ENCODE measurements at places on chromosomes 5 and 9. TPM values are rescaled to one million over a fixed set of nuclear protein-coding genes. Genes with fewer than 3 reads are reported as not detected.

GRCh38 chr5:18102733-18103132 lies 468.5 kb downstream of the TAF11L14 start:
- no peaks in the 10 kb centered on the region for H3K36me3 ChIP-seq
- H3K27ac ChIP-seq: no peak overlapping the region
- no peaks in the 10 kb centered on the region for H3K4me1 ChIP-seq

- DNase-seq: no peak
- H3K4me1 ChIP-seq: peaks cover 6% of the 10 kb centered on the region
- no peaks in the 10 kb centered on the region for H3K36me3 ChIP-seq
- no peaks in the 10 kb centered on the region for H3K27me3 ChIP-seq
- no peak overlapping the region for H3K4me3 ChIP-seq
Observed at GRCh38 chr5:34584165-34584564, 72.0 kb upstream of the RAI14 start.

GRCh38 chr9:117125531-117125930 lies 289.3 kb downstream of the ASTN2 start:
- H3K27me3 ChIP-seq: no peaks in the 10 kb centered on the region
- H3K4me3 ChIP-seq: no peak overlapping the region
- no peak overlapping the region for H3K27ac ChIP-seq
- H3K36me3 ChIP-seq: no peaks in the 10 kb centered on the region
- no peaks in the 10 kb centered on the region for H3K4me1 ChIP-seq

DNA sequence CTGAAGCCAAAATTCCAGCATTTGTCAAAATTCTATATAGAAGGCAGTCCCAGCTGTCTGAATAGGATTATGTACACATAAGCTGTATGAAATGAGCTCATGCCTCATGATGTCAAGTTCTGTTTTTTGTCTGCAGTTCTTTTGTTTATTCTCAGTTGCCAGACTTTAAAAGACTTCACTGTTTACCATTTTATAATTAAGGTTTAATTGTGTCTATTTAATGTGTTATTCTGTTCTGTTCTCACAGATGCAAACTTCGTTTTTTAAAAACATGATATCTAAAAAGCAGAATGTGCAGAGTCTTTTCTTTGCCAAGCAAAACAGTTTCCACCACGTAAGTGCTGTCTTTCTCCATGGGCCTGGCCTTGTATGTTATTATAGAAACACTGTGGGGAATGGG lies 31.1 kb downstream of the ERAP1 start:
- no peak overlapping the region for H3K27ac ChIP-seq
- no peaks in the 10 kb centered on the region for H3K27me3 ChIP-seq
- H3K4me1 ChIP-seq: peaks cover 10% of the 10 kb centered on the region
- no peak overlapping the region for H3K4me3 ChIP-seq
- DNase-seq: no peak

DNA sequence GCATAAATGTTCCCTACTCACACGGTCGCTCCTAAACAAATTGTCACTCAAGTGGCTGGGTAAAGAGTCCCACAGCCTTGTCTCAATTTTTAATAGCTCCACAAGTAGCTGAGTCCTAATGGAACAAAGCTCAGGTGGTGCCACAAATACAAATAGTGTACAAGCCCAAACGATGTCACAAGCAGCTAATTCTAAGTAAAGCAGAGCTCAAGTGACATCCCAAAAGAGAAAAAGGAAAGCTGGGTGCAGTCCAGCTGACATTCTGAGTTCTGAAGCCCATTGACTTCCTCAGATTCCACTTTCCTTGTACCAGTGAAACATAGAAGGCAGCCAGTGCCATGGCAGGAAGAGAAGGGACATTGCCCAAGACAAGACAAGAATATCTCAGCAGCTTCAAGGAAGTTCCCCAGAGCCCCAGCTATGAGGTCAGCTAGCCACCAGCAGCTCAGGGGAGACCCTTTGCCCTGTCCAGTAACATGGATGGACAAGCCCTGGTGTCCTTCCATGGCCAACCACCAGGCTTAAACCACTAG lies 231.2 kb upstream of the SGCD start:
- H3K27ac ChIP-seq: no peak overlapping the region
- no peak overlapping the region for H3K4me3 ChIP-seq
- no peak for DNase-seq
- no peaks in the 10 kb centered on the region for H3K27me3 ChIP-seq

DNA sequence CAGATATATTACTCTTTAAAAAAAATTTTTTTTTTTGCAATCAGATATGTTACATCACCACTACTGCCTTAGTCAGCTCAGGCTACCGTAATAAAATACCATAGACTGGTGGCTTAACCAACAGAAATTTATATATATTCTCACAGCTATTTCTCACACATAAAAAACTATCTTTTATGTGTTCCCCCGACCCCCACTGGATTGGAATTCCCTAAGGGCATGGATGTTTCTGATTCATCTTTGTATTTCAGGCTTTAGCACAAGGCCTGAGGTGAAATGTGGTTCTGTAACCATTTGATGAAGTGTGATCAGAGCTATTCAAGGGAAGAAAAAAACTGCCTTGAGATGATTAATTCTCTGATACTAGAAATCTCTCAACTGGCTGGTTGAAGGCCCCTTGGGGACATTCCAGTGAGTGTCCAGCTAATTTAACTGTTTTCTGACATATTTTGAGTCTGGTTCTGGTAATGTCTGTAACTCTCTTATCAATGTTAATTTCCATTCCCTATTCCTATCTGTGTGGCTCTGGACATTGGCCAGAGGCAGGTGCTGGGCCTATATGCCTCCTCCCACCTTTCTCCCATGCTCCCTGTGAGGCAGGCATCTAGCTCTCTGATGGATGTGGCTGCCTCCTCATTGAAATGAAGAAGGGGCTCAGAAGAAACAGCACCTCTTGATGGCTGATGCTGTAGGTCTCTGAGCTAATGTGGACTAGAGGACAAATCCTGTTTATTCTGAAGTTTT lies 2.5 kb downstream of the CD14 start:
- peak overlapping the region; percentile 83 for H3K27ac ChIP-seq
- DNase-seq: no peak
- no peaks in the 10 kb centered on the region for H3K36me3 ChIP-seq
- no peaks in the 10 kb centered on the region for H3K27me3 ChIP-seq
- peak overlapping the region; percentile 67 for H3K4me3 ChIP-seq
- peaks cover 40% of the 10 kb centered on the region for H3K4me1 ChIP-seq

PDCD1LG2 gene
- total RNA-seq: 9.0 TPM

DCAF10 gene
- 24.1 TPM for total RNA-seq

ANXA2R gene
- 4.4 TPM for total RNA-seq
